Stimulated activated CD4-positive, alpha-beta T cell treated with anti-CD3 and anti-CD28 coated beads, Interleukin-15, amount 100 ng/mL, for 1 hour (primary cell): ENCODE measurements at places on chromosomes 5 and 9.

GRCh38 chr5:181170237-181170825 is 22.9 kb downstream of the OR2V2 start:
- no peak for DNase-seq

- DNase-seq = no peak
Observed at GRCh38 chr9:124133727-124134126, 122.2 kb downstream of the LHX2 start.

DNA sequence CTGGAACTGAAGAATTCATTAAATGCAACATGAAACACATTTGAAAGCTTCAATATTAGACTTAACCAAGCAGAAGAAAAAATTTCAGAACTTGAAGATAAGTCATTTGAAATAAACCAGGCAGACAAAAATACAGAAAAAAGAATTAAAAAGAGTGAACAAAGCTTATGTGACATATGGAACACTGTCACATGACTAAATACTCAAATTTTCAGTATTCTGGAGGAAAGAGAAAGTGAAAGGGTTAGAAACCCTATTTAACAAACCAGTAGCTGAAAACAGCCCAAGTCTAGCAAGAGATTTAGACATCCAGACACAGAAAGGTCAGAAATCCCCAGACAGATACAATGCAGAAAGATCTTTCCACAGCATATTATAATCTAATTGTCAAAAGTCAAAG is 37.1 kb upstream of the SH3TC2 start:
- no peak for DNase-seq

- no peak for DNase-seq
Observed at GRCh38 chr9:130854092-130854491, 19.0 kb downstream of the ABL1 start.

GRCh38 chr9:76451234-76451633 is 7.7 kb upstream of the GCNT1 start:
- DNase-seq = no peak

- no peak for DNase-seq
Observed at GRCh38 chr9:131045300-131046092, 36.5 kb downstream of the LAMC3 start.

GRCh38 chr5:124436294-124436693 is 310.1 kb downstream of the ZNF608 start:
- DNase-seq = no peak

GRCh38 chr9:107866711-107867311 is 377.2 kb upstream of the KLF4 start:
- DNase-seq = no peak

DNA sequence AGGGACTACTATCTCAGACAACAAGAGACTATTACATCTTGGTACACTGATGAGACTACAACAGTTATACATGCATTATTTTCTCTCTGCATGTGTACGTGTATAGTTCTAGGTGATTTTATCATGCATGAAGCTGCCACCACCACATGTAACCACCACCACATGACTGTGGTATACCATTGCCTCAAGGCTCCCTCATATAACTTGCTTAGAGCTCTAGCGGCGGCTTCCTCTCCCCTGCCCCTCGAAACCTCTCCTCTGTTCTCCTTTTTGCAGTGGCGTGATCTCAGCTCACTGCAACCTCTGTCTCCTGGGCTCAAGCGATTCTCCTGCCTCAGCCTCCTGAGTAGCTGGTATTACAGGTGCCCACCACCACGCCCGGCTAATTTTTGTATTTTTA is 162.3 kb downstream of the AOPEP start:
- DNase-seq = no peak
